CD4-positive, alpha-beta T cell treated with Interleukin-6 at 100 ng/mL for 8 hours (primary cell): ENCODE measurements at places on chromosomes 2 and 18.

DNA sequence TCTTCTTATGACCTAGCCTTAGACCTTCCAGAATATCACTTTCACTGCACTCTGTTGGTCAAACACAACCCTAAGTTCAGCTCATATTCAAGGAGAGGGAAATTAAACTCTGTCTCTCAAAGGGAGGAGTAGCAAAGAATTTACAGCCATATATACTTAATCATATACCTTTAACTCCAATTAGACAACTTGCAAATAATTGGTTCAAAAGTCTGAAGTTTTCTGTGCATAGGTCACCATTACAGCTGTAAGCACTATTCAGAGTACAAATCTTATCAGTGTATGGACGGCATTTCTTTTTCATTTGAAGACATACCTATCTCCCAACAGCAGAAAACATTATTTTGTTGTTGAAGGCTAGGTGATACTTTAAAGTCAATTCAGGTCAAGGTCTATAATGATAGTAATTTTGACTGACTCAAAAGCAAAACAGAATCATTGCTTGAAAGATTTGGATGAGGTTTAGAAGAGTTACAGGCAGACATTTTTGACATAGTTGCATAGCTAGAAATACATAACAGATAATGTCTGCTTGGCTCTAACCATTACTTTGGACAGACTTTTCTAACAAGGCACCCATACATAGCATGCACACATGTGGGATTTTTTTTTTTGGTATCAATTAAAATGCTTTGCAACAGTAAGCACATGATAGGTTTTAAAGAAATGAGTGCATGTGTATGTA is 131.5 kb downstream of the CPS1 start:
- no peak for DNase-seq

- DNase-seq = no peak
Measured at GRCh38 chr2:179036353-179036905, 13.5 kb downstream of the CCDC141 start.

GRCh38 chr18:79077181-79077580 is 8.0 kb downstream of the ATP9B start:
- DNase-seq = no peak

DNA sequence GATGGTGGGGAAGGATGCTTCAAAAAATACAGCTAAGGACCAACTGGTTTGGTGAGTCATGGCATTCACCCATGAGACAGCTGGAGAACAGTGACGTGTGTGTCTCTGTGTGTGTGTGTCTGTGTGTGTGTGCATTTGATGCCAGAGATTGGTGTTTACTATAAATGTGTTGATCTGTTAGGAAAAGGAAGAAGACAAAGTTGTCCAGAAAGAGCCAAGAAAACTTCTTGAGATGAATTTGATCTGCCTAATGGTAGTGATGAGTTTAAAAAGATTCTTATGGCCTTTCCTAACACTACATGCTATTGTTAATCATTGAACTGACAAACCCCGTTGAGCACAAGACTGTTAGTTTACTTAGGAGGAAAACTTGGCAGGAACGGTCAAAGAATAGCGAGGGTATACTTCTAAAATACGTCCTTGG is 36.4 kb upstream of the IL1R1 start:
- no peak for DNase-seq

DNA sequence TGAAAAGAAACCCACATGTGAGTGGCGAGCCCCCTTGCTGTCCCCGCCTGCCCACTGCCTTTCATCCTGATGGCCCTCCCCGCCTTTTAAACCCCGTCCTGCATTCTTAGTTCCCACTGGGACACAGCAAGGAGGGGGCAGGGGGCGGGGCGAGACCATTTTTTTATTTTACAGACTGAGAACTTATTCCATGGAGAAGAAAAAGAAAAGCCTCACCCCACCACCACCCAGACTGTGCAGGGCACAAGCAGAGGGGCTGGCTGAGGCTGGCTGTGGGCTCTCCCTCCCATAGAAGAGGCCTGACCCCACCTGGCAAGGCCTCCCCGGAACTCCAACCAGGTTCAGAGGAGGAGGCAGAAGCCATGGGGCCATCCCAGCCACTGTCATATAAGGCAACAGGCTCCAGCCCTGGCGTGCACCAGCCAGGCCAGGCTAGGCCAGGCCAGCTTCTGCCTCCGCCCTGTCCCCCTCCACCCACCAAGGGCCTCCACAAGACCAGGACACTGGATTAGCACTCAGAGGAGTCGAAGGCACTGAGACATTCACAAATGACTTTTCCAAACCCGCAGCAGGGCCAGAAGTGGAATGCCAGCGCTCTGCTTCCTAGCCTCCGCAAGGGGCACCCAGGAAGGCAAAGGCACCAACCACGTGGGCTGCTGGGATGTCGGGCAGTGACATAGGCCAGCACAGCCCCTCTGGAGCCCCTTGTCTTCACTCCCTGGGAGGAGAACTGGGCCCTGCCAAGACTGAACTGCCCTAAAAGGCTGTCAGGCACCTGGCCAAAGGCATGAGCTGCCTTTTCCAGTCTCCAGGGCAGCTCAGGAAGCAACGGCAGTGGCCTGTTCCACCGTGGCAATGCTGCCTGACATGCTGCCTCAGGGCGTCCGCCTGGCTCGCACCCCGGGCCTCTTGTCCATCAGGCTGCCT is 37.5 kb upstream of the SEMA4C start:
- no peak for DNase-seq

GRCh38 chr2:128465246-128466170 is 146.8 kb upstream of the HS6ST1 start:
- no peak for DNase-seq

DNA sequence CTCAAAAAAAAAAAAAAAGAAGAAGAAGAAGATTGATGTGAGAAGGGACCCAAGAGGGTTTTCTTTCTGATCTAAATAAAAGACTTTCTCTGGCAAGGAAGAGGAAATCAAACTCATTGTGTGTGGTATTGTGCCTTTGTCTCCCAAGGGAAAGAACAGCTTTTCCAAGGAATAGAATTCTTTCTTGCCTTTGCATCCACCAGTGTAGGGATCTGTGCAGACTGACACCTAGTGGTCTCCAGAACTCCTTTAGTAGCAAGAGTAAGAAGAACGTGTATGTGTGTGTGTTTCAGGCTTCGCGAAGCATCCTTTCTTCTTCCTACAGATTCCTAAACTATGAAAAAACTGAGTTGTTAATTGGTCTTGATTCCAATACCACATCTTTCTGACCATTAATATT is 33.5 kb upstream of the CRIM1 start:
- no peak for DNase-seq

DNA sequence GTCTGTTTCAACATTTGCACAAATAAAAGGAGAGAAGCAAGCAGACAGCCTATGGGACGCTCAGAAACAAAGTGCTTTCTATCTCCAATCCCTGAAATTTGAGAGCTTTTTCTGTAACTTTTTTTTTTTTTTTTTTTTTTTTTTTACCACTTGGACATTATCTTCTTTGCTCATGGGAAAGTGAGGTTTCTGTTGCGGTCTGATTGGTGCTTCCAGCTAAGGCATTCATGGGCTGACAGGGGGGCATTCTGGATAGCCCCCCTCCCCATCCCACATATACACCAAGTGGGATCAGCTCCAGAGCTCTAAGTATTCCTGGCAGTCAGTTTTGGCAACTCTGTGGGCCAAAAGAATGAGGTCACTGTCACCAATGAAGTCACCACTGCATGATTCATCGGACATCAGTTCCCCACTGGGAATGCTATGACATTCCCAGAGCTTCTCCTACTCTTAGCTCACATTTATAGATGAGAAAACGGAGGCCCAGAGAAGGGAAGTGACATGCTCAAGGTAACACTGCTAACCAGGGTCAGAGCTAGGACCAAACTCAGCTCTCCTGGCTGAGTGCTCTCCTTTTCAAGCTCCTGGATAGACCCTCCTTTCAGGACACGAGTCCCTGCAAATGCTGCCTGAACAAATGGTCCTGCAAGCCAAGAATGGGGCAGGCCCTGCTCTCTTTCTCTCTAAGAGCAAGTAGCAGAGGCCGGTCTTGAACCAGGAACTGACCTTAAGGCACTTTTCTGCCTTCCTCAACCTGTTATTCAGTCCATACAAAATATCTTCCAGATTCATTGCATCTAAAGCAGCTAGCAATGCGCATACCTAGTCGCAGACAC is 61.3 kb downstream of the TMEM247 start:
- no peak for DNase-seq

DNA sequence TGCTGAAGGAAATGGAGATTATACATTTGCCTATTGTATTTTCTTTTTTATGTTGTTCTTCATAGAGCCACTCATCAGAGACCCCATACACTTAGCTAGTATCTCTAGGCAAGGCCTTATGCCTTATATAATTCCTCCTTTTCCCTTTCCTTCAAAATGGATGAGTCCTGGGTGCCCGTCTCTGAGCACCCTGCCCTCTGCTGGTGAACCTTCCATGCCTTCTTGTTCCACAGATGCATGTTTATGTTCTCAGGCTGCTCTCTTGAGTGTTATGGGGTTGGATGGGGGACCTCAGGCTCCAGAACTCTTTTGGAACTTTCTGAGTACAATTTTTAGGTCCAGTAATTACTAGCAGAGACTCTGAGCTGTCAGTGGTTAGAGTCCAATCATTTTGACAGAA is 368.6 kb upstream of the SPRED2 start:
- no peak for DNase-seq

- DNase-seq = no peak
Measured at GRCh38 chr18:25223899-25224886, 127.8 kb downstream of the ZNF521 start.

DNA sequence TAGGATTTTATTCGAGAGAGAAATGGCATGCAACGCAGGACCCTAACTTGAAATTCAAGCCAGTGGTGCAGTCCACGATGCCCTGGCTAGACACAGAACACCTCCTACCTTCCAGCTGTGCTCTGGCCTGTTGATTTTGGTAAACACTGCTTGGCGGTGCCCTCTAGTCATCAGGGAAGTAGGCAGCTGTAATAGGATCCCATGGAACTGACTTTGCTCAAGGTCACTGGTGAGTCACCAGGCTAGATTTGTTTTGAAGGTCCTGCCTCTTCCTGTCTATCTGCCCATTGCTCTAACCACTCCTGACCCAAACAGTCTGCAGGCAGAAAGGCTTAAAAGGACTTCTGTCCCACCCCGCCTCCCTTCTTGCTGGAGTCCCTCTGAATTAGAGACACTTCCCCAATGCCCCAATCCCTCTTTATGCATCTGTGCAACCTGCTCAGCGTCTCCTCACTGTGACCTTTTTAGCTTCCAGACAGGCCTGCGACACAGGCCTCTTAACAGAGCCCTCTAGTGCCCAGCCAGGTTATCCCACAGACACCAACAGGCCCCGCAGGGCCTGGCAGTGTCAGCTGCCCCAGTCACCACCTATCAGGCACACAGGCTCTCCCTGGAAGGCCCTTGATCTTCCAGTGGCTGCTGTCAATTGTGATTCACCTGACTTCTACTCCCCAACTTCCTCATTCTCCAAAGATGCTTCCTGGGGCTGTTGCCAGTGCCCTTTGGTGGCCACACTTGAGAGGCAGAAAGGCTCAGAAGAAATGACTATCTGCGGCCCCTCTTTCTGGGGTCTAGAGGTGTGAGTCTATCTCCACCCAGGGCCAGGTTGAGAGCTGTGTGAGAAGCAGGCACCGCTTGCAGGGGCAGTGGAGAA is 5.2 kb downstream of the TMEM127 start:
- peak; percentile 10 for DNase-seq

GRCh38 chr2:112162341-112162740 is 24.2 kb downstream of the FBLN7 start:
- DNase-seq = no peak

DNA sequence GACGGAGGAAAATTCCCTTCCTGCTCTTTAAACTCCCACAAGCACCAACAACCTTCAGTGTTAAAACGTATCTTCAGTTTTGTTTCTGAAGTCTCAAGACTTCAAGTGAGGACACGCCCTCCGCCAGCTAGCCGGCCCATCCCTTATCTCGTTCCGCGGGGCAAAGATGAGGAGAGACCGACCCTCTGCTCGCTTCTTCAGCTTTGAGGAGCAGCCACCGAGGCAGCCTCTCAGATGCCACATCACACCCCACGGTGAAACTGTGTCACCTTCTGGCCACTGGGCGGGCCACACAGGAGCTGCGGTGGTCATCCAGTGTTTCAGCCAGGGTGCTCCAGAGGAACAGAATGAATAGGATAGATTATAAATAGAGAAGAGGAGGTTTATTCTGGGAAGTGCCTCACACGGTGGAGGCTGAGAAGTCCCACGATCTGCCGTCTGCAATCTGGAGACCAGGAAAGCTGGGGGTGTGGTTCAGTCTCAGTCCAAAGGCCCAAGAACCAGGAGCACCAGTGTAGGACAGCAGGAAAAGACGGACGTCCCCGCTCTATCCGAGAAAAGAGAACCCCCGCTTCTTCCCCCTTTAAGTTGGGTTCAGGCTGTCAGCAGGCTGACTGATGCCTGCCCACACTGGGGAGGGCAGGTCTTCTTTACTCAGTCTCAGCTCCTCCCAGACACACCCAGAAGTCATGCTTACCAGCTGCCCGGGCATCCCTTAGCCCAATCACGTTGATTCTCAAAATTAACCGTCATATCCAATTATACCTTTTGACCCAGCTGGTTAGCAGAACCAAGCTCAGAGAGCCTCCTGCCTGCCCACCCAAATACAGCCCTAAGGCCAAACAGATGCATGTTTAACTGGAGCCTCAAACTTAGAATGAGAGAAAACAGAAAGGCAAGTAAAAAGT is 399.7 kb upstream of the ID2 start:
- peak; percentile 30 for DNase-seq

- DNase-seq = no peak
Measured at GRCh38 chr2:17792515-17792914, 23.7 kb upstream of the MSGN1 start.

DNA sequence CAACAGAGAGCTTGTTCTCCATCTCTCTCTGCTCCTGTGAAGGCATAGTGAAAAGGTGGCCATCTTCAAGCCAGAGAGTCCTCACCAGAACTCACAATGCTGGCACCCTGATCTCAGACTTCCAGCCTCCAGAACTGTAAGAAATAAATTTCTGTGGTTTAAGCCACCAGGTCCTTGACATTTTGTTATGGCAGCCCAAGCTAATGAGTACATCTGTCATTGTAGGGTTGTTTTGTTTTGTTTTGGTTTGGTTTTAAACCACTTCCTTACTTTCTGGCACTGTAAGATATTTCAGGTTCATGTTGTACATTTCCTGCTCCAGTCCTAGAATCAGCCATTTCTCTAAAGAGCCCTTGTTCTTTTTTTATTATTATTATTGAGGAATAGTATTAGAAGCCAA is 171.2 kb downstream of the CPS1 start:
- DNase-seq = no peak

DNA sequence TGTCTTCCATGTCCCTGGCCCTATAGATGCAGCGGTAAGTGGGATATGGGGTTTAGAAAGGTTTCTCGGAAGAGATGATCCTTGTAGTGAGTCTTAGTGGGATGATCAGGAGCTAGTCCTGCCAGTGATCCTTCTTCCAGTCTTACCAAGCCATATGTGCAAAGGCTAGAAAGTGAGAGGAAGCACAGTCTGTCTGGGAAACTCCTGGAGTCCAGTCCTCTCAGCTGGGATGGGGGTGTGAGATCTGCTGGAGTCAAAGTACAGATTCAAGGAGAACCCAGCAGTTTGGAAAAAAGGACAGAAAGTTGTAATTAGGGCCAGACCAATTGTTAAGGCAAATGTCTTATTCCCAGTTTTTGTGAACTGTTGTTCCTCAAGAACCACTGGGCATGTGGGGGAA is 83.3 kb downstream of the LIMS1 start:
- DNase-seq = no peak

DNA sequence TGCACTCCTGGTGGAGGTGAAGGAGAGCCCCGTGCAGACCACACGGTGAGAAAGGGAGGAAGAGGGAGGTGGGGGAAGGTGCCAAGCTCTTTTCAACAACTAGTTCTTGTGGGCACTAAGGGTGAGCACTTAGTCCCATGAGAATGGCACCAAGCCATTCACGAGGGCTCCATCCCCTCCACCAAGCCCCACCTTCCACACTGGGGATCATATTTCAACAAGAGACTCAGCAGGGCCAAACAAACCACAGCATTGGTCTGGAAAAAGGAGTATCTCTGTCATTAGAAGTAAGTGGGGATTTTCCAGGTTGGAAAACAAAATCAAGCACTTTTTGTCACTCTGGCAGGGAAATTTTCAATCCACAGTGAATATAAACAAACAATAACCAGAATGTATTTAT is 38.4 kb downstream of the ZAP70 start:
- DNase-seq = no peak
